ENCODE measurements at places on chromosomes 13 and 19.

GRCh38 chr13:44068737-44069136 is 189.0 kb downstream of the LACC1 start:
- no peak for DNase-seq

- DNase-seq, result no peak
These were observed 284.9 kb downstream of the KLF12 start for GRCh38 chr13:73849292-73849691.

DNA sequence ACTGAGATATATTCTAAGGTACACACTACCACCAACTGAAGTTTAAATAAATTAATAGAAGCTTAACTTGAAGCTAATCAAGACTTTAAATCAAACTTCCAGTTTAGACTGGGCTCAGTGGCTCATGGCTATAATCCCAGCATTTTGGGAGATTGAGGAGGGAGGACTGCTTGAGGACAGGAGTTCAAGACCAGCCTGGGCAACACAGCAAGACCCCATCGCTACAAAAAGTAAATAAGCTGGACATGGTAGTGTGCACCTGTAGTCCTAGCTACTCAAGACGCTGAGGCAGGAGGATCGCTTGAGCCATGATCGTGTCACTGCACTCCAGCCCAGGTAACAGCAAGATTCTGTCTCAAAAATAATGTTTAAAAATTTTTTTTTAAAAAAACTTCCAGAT is 8.6 kb downstream of the KPNA3 start:
- no peak for DNase-seq

DNA sequence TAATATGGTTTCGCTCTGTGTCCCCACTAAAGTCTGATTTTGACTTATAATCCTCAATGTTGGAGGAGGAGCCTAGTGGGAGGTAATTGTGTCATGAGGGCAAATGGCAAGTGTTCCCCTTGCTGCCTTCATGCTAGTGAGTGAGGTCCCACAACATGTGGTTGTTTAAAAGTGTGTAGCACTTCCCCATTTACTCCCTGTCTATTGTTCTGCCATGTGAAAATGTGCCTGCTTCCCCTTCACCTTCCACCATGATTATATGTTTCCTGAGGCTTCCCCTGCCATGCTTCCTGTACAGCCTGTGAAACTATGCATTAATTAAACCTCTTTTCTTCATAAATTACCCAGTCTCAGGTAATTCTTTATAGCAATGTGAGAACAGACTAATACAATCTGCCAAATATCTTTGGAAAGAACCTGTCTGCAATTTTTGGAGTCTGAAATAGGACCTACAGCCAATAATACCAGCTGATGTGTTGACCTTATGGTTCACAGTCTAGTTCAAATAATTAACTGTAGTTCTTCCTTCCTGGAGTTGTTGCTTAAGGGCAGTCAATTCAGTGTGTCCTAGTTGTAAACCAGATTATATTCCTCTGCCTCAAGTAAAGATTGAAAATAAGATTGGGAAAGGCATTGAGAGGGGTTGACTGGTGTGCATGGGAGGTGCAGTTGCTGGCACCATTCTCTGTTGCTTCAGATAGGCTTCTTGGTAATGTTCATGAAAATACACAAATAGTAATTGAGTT is 1442.9 kb downstream of the SLITRK1 start:
- DNase-seq, result no peak

DNA sequence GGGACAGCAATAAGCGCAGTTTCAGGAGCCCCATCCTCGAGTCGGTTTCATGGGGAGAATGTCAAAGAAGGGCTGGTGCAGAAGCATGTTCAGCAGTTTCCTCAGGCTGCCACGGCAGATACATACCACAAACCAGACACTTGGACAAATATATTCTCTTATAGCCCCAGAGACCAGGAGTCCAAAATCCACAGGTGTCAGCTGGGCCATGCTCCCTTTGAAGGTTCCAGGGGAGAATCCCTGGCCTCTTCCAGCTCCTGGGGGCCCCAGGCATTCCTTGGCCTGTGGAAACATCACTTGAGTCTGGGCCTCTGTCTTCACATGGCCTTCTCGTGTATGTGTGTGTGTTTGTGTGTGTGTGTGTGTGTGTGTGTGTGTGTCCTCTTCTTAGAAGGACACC is 164.1 kb downstream of the UQCRFS1 start:
- no peak for DNase-seq

DNA sequence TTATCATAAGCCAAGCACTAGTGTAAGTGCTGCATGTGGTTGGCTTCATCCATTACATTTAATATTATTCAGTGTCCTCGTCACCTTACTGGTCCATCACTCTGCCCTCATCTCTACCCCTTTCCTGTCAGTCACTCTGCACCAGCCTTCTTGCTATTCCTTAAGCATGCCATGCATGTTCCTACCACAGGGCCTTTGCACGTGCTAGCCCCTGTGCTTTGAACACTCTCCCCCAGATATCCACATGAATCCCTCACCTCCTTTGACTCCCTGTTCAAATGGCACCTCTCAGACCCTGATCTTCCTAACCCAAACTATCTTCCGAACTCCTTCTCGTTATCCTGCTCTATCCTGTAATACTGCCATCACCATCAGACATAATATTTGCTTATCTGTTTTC is 3.2 kb upstream of the RELB start:
- DNase-seq, result no peak

- no peak for DNase-seq
These were observed 10.7 kb upstream of the KATNAL1 start for GRCh38 chr13:30318026-30318425.

- DNase-seq, result no peak
These were observed 213.5 kb upstream of the IRS2 start for GRCh38 chr13:109999659-110000533.

- DNase-seq, result no peak
These were observed 43.4 kb upstream of the PDCD5 start for GRCh38 chr19:32537580-32537979.

Data from NCI-H1694 treated with DMSO at 0.1 percent for 48 hours (cell line).